ENCODE measurements at places on chromosomes 13 and 19.
A peak's percentile ranks its signal among the peaks of the same experiment; 100 is the strongest.

DNA sequence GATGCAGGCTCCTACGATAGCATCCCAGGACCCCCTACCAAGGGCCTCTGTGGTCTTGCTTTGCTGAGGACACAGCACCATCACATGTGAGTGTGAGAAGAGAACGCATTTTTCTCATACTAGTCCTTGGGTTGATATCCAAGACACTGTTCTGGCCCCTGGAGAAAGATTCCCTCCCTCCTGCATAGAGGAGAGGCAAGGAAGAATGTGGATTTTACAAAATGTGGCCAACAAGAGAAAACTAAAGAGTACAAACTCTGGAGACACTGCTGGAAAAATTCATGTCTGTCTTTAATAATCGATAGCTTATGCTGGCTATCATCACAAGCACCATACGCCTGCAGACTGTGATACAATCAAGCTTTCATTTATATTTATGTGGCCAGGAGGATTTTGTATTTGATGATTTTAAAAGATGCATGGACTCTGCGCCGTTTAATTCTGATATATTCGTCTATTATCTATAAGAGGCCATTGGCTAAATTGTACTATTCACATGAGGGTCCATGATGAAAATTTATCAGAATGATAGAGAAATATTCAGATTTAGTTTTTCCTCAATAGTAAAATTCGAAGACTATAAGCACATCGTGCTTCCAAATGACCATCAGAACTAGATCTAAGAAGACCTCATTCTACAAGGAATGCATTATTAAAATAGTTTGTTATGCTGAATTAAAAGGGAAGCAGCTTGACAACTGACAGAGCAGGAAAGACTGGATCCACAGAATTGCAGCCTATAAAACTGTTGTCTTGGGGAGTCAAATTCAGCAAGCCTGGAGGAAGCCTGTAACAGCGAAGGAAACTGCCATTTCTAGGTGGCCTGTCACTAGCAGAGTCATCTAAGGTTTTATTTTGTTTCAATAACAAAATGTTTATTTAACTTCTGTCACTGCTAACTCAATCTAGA, 578.7 kb downstream of the DIAPH3 start:
- DNase-seq: no peak

DNA sequence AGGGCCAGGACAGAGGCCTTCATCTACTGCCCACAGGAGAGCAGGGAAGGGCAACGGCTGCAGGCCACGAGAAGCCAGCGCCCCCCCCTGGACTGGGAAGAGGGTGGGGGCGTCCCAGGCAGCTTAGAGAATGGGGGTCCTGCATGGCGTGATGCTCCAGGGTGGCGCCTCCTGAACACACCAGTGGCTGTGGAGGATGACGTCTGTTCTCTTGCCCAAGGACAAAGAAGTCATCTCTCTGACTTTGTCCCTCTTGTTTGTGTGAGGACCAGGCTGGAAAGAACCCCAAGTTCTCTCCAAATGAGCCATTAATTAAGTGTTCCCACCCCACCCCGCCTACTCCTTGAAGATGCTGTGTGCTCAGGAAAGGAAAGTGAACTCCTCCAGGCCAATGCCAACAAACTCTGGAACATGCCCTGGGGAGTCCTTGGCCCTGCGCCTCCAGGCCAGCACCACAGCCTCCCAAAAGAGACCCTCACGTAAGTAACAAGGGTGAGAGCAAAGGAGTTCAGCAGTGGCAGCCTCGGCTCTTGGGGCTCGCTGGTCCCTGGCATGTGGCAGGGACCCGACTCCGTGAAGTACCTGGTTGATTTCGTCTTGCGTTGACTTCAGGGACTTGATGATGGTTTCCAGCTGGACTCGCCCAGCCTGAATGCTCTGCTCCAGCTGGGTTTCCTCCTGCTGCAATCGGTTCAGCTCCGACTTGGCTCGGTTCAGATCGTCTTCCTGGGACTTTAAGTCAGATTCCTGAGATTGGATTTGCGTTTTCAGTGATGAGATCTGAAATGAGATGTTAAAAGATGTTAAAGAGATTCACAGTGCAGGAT, 68.4 kb downstream of the EPS15L1 start:
- DNase-seq: no peak

GRCh38 chr19:41955521-41955920, 3.6 kb downstream of the RABAC1 start:
- no peak for DNase-seq

DNA sequence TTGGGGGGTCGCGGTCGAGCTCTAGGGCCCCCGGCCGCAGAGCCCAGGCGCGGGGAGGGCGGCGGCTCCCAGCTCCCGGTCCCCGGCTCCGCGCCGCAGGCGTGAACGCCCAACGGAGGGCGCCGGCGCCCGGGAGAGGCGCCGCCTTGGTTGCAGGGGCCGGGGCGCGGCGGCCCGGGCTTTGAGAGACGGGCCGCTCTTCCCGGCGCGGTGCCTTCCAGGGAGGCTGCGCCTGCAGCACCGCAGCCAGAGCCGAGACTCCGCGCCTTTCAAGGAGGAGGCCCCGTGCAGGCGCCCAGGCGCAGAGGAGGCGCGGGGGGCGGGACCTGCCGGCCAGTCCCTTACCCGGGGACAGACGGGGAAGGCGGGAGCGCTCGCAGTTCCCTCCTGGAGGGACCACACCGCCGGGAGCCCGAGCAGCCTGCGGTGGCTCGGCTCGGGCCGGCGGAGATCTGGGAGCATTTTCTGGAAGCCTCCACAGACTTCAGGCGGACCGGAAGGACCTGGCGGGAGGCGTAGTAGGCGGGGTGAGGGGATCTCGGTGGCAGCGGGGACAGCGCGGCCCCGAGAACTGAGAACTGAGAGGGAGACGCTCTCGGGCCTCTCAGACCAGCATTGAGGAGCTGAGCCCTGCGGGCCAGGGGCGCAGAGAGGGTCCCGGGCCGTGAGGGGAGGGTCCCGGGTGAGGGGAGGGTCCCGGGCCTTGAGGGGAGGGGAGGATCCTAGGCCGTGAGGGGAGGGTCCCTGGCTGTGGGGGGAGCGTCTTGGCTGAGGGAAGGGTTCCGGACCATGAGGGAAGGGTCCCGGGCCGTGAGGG, 25.5 kb upstream of the MCF2L start:
- DNase-seq: peak; percentile 68

- DNase-seq: no peak
These were observed 17.0 kb downstream of the CYP2F1 start for GRCh38 chr19:41131186-41131585.

- DNase-seq: peak; percentile 68
These were observed 413.9 kb downstream of the COG6 start for GRCh38 chr13:40069173-40070044.

GRCh38 chr19:5132698-5133651, 164.1 kb downstream of the KDM4B start:
- no peak for DNase-seq

DNA sequence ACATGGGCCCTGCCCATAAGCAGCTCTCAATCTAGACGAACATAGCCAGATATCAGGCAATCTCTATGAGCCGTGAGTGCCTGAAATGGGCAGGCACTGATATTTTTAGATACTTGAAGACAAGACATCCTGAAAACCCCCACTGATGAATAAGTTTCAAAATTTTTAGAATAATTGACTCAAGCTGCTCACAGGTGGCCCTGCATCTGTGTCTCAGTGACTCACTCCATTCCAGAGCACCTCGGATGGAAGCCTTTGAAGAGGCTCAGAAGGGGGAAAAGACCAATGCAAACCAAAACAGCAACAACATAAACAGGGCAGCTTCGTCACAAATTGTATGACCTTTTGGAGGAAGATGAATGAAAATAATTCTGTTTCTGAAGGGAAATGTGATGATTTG, 42.8 kb upstream of the SLC46A3 start:
- no peak for DNase-seq

DNA sequence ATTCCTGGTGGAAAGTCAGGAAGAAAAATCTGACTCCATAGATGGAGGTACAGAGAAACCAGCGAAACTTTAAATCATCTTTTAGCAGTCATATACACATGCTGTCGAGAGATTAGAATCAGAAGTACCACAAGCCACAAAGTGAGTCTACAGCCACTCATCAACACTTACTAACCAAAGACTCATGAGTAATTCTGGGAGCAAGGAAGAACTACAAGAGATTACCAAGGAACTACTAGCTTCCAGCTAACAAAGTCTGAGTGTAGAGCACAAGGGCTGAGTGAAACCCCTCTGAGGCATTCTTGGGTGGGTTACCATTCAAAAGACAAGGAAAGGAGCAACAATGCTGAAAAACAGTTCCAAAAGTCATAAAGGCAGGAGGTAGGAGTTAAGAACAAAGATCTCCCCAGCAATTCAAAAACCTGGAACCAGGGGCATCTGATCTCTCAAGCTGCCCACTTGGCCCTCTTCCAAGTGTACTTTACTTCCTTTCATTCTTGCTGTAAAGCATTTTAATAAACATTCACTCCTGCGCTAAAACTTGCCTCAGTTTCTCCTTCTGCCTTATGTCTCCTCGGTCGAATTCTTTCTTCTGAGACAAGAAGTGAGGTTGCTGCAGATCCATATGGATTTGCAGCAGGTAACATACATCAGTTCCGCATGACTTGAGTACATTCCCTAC, 13.0 kb downstream of the RBM26 start:
- no peak for DNase-seq

DNA sequence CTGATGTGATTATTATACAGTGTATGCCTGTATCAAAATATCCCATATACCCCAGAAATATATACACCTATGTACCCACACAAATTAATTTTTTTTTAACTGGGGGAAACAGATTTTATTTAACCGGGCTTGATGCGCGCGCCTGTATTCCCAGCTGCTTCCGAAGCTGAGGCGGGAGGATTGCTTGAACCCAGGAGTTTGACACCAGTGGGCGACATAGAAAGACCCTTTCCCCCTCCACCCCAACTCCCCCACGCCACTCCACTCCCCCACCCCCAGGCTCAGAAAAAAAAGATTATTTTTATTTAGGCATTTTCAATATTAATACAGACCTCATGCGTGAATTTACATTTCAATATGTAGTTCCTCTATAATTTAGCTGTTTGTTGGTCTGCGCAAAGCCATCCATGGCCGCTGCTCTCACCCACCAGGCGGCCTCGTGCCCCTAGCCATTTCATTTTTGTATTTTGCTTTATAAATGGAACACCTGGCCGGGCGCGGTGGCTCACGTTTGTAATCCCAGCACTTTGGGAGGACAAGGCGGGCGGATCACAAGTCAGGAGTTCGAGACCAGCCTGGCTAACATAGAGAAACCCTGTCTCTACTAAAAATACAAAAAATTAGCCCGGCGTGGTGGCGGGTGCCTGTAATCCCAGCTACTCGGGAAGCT, 836 bp upstream of the VPS36 start:
- no peak for DNase-seq

- DNase-seq: peak; percentile 7
These were observed 25.8 kb upstream of the TMEM255B start for GRCh38 chr13:113732961-113733950.

GRCh38 chr13:99834246-99834645, 137.3 kb downstream of the ZIC5 start:
- DNase-seq: no peak

DNA sequence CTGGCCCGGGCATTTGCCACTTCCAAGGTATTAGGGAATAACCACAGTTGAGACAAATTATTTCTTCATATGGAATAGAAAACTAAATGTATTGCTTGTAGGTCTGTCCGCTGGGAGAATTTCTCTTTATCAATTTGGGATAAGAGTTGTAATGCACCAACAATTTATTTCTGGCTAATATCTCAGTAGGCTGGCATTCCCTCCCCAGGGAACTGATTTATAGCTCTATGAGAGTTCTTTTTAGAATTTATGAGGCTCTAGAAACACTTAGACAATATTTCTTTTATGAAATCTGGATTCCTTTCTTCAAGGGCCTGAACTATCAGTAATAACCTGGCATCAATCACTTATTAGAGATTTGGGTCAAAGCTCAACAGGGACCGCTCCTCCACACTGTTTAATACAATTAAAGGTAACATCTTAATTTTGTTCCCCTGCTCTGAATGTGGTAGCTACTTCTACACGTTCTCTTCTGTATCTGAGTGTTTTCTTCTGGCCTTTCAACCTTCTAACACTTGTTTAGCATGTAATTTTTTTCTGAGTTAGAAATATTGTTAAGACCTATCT, 857.4 kb upstream of the PRR20A start:
- DNase-seq: no peak

DNA sequence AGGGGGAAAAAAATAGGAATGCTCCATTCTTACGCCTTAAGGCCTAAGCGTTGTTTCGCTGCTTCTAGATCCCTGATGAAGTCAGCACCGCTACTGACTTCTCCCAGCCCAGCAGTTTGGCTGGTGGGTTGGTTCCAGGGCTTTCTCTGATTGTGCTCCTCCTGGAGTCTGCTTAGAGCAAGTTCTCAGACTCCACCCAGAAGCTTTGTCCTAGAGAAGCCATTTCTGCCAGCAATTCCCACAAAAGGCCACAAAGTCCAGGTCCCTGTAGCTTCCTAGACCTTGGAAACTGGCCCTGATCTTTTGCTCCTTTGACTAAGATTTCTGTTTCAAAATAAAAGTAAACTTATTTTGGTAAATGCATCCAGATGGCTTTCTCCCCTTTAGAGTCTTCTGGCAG, 65.4 kb downstream of the KCTD12 start:
- DNase-seq: no peak

DNA sequence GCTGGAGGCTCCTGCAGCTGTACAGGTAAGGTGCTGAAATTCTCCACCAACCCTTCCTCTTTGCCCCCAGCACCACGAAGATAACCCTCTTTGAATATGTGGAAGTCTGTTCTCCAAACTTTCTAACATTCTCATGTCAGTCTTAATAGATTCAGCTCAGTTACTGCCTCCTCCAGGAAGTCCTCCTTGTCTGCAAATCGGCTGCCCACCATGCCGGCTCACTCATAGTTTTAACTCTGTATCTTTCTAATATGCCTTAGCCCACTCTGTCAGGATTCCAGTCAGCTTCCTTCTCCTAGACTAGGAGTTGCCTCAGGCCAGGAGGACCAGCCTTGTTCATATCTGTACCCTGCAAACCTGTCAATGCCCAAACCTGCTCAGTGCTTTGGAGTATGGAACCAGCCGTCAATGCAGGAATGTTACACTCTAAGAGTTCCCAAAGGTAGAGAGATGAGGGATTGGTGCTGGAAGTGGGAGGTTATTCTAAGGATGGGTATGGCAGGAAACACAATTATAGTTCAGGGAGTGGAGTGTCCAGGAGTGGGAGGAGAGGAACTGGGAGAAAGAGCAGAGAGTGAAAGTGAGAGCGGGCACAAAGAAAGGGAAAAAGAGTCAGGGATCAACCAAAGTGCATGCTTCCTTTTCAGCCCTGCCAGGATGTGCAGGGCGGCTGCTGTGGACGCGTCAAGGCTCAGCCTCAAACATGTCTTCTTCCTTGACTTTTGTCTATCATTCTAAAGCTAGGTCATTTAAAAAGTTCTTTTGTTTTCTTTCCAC, 38.0 kb upstream of the ALOX5AP start:
- no peak for DNase-seq

DNA sequence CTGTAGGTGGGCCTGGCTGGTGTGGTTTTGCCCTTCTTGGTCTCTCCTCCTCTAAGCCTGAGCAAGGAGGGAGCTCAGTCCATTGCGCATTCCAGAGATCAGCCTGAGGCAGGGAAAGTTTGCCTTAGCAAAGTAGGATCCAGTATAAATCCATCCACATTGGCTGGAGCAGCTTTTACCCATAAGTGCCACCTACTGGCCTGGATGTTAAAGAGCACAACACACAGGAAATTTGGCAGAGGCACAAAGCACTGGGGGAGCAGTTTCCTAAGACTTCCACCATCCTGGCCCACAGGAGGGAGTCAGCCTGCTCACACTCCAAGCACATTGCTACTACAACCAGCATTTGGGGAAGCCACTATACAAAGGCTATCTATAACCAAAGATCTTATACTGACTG, 1124.2 kb downstream of the SLITRK1 start:
- peak; percentile 57 for DNase-seq

GRCh38 chr13:80591976-80592740, 251.2 kb upstream of the SPRY2 start:
- DNase-seq: no peak

All from BE2C (cell line).